Breast epithelium (tissue), 4 donors: ENCODE measurements at places on chromosomes 13 and 19. TPM values are rescaled to one million over a fixed set of nuclear protein-coding genes. Genes with fewer than 3 reads are reported as not detected.

DNA sequence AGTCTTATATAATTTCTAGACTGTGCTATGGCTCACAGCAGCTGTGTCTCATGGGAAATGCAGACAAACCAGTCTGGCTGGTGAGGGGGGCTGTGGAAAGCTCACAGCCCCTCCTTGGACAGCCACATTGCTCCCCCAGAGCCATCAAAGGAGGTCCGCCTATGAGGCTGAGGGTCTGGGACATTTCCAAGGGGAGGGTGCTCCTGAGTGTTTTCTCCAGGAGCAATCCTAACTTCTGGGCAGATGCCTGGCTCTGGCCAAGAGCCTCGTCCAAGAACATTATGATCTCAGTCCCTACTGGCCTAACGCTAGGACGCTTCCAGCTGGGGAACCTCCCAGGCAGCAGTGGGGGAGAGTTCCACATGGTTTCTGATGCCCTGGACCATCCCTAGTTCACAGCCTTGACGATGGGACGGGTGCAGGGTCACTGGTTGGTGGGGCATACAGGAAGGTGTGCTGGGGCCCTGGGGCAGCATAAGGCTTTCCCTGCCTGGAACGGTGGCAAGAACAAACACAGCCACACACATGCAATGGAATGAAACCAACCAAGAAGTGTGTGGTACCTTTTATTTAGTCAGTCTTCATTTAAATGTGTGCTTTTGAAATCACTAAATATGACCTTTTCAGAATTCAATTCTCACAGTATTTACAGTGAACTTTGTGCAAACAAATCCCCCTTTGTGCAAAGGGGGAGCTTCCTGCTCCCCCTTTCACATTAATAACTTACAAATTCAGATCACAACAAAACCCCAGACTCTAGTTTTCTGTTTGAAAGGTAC lies 60.6 kb downstream of the CDADC1 start:
- no peaks in the 10 kb centered on the region for H3K36me3 ChIP-seq
- H3K4me3 ChIP-seq = no peak overlapping the region
- H3K27me3 ChIP-seq = no peaks in the 10 kb centered on the region
- peaks cover 8% of the 10 kb centered on the region for H3K4me1 ChIP-seq
- DNase-seq = peak; percentile 93
- H3K27ac ChIP-seq = peak overlapping the region; percentile 86

Gene TMEM221
- total RNA-seq = 0.64 TPM

Gene ZNF85
- 9.2 TPM for total RNA-seq

Gene RFPL4AL1
- not detected for total RNA-seq

Gene COL5A3
- 4.8 TPM for total RNA-seq

Gene CEACAM4
- 0.66 TPM for total RNA-seq

Gene PRTN3
- not detected for total RNA-seq

- H3K4me1 ChIP-seq = peaks cover 23% of the 10 kb centered on the region
- peak overlapping the region; percentile 94 for H3K27ac ChIP-seq
- peak overlapping the region; percentile 92 for H3K4me3 ChIP-seq
- H3K36me3 ChIP-seq = no peaks in the 10 kb centered on the region
Measured at GRCh38 chr13:99501848-99502301, 603 bp downstream of the TM9SF2 start.

Gene C5AR2
- 2.9 TPM for total RNA-seq

Gene ERICH4
- not detected for total RNA-seq

Gene CNN1
- 106 TPM for total RNA-seq

- peak overlapping the region; percentile 77 for H3K27ac ChIP-seq
- no peaks in the 10 kb centered on the region for H3K36me3 ChIP-seq
- peak overlapping the region; percentile 53 for H3K4me3 ChIP-seq
- peak; percentile 60 for DNase-seq
- H3K27me3 ChIP-seq = no peaks in the 10 kb centered on the region
Measured at GRCh38 chr19:1360818-1361461, 22.8 kb upstream of the NDUFS7 start.

DNA sequence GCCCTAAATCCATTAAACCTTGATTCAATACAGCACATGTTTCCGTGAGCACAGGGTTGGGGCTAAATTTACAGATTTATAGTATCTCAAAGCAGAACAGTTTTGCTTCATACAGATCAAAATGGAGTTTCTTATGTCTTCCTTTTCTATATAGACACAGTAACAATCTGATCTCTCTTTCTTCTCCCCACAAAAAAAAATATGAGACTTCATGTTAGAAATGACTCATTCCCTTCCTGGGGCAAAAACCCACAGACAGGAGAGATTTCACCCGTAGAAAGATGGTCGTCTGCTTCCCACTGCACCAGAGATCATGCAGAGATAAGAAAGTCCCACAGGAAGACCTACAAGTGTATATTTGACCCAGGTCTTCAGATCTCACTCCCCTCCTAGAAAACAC lies 7.7 kb upstream of the ZNF611 start:
- no peaks in the 10 kb centered on the region for H3K4me1 ChIP-seq
- H3K4me3 ChIP-seq = no peak overlapping the region
- DNase-seq = no peak
- no peak overlapping the region for H3K27ac ChIP-seq

- H3K4me3 ChIP-seq = no peak overlapping the region
- no peaks in the 10 kb centered on the region for H3K27me3 ChIP-seq
- H3K27ac ChIP-seq = no peak overlapping the region
- no peak for DNase-seq
Measured at GRCh38 chr13:44840131-44840530, 149.1 kb downstream of the NUFIP1 start.

DNA sequence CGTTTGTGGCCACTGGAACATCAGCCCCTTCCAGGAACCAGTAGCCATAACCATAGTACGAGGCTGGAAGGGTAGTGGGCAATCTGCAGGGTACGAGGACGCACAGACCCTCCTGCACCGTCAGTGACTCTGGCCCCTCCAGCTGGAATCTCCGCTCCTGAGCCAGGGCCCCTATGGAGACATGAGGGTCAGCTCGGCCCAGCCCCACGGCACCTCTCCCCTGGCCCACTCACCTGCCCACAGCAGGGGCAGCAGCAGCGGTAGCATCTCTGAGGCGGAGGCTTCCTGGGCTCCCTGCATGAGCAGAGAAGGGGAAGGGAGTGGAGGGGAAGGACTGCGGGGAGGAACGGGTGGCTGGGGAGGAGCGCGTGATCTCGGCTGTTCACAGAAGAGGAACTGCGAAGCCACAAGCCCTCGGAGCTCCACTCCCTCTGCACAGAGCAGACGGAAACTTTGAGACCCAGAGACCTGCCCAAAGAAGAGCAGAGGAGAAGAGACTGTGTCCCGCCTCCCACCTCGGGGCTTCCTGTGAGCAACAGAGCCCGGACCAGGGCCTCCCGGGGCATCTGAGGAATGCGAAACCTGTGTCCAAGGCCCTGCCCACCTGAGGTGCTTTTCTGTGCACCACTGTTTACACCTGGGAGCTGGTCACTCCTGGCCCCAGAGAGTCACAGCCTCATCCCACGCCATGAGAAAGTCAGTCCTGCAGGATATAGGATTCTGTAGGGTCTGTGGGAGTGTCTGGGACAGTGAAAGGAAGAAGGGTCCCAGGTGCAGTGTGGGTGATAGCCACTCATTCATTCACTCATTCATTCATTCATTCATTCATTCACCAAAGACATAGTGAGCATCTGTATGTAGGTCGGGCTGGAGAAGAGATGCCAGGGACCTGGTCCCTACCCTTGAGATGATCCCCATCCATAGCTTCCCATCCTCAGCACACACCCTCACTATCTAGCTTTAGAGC lies at the start of gene SIGLEC6:
Gene SIGLEC6, minus strand, starts transcription at position 322 of the 967 bp plus-strand sequence. Its CDS starts 22 bp downstream, at position 300.
- H3K27me3 ChIP-seq = peaks cover 34% of the 10 kb centered on the region
- H3K4me1 ChIP-seq = no peaks in the 10 kb centered on the region
- H3K27ac ChIP-seq = no peak within 1 kb of the TSS

- peak overlapping the region; percentile 77 for H3K4me3 ChIP-seq
- H3K36me3 ChIP-seq = no peaks in the 10 kb centered on the region
- H3K27me3 ChIP-seq = no peaks in the 10 kb centered on the region
- DNase-seq = no peak
- no peaks in the 10 kb centered on the region for H3K4me1 ChIP-seq
Measured at GRCh38 chr13:110560601-110561343, 750 bp downstream of the RAB20 start.

- no peaks in the 10 kb centered on the region for H3K27me3 ChIP-seq
- H3K27ac ChIP-seq = peak overlapping the region; percentile 100
- H3K4me3 ChIP-seq = peak overlapping the region; percentile 96
- no peaks in the 10 kb centered on the region for H3K36me3 ChIP-seq
Measured at GRCh38 chr19:16078759-16079707, 2.7 kb downstream of the TPM4 start.

DNA sequence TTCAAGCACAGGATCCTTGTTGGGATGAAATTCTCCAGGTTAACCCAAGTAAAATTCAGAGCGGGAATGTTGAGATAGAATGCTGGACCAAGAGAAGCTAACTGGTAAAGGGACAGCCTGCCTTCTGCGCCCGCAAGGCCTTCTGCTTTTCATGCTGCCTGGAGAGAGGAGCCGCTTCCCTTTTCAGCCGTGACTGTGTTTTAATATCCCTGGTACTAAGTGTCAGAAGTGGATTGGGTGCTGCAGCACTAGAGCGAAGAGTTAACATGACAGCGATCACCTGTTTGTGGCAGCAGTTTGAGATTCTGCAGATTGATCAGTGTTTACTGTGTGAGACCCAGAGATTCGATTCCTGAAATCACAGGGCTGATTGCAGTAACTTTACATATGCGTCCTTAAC lies 197.4 kb upstream of the ZNF536 start:
- H3K27ac ChIP-seq = no peak overlapping the region

Gene FAAP24
- 1.8 TPM for total RNA-seq

- peak overlapping the region; percentile 90 for H3K4me3 ChIP-seq
- DNase-seq = no peak
- H3K27ac ChIP-seq = peak overlapping the region; percentile 89
- no peaks in the 10 kb centered on the region for H3K36me3 ChIP-seq
- H3K27me3 ChIP-seq = no peaks in the 10 kb centered on the region
- H3K4me1 ChIP-seq = peaks cover 18% of the 10 kb centered on the region
Measured at GRCh38 chr19:662207-662961, 630 bp downstream of the RNF126 start.

Gene MAG
- total RNA-seq = not detected

- H3K36me3 ChIP-seq = no peaks in the 10 kb centered on the region
- no peak overlapping the region for H3K27ac ChIP-seq
- no peak overlapping the region for H3K4me3 ChIP-seq
- no peaks in the 10 kb centered on the region for H3K4me1 ChIP-seq
- H3K27me3 ChIP-seq = no peaks in the 10 kb centered on the region
Measured at GRCh38 chr19:4115050-4115817, 8.7 kb downstream of the MAP2K2 start.

DNA sequence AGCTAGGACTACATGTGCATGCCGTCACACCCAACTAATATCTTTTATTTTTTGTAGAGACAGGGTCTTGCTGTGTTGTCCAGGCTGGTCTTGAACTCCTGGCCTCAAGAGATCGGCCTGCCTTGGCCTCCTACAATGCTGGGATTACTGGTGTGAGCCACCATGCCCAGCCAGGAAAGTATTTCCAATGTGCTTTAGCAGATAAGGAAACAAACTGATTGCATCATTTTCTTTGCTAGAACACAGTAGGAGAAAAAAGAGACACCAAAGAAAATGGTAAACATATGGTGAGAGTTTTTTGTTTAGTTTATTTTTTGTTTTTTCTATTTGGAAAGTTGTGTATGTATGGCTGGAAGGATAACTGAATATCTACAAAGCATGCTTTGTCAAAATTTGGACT lies 46.9 kb upstream of the AKAP11 start:
- no peak overlapping the region for H3K4me3 ChIP-seq
- H3K27ac ChIP-seq = no peak overlapping the region
- no peak for DNase-seq
- no peaks in the 10 kb centered on the region for H3K4me1 ChIP-seq
- no peaks in the 10 kb centered on the region for H3K27me3 ChIP-seq

Gene SRRM5
- total RNA-seq = 0.33 TPM

GRCh38 chr19:35119578-35120155 lies 4.0 kb downstream of the FXYD3 start:
- peak overlapping the region; percentile 90 for H3K27ac ChIP-seq
- H3K36me3 ChIP-seq = no peaks in the 10 kb centered on the region
- peaks cover 28% of the 10 kb centered on the region for H3K4me1 ChIP-seq
- no peaks in the 10 kb centered on the region for H3K27me3 ChIP-seq

Gene MEIOSIN
- not detected for total RNA-seq

DNA sequence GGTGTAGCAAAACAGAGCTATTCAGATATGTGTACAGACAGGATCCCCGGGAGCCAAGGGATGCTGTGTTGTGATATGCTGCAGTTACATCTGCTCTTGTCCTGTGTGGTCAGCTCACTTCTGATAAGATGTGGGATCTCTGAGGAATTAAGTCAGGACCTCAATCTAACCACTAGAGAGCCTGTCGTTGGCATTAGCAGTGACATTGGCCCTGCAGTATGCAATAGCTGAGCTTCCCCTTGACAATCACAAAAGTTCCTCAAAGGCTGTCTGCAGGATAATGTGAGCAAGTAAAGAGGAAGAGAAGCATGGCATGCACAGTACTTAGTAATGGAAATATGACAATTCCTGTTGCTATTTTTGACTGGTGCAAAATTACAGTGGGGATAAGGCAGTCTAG lies 203.4 kb upstream of the MIR17HG start:
- H3K27me3 ChIP-seq = no peaks in the 10 kb centered on the region
- H3K4me3 ChIP-seq = no peak overlapping the region
- H3K4me1 ChIP-seq = no peaks in the 10 kb centered on the region
- no peak overlapping the region for H3K27ac ChIP-seq
- DNase-seq = no peak

DNA sequence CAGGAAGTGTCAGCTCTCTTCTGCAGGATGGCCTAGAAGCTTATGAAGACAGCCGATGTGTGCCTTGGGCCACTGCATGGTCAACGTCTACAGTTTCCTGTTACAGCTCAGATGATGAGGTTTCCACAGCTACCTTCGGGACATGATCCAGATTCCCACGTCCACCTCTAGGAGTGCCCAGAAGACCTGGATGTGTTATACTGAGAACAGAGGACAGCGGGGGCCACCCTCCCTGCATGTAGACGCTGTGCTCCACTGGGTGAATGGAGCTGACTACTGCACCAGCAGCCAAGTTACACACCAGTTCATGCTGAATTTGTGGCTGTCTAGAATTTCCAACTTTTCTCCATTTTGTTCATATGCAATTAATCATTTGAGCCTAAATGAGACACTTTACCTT lies 78.5 kb upstream of the MTIF3 start:
- DNase-seq = no peak
- H3K27ac ChIP-seq = no peak overlapping the region
- H3K4me3 ChIP-seq = no peak overlapping the region
- peaks cover 9% of the 10 kb centered on the region for H3K27me3 ChIP-seq

Gene ASF1B
- total RNA-seq = 0.66 TPM

GRCh38 chr13:23789576-23790346 lies 99.4 kb downstream of the MIPEP start:
- no peaks in the 10 kb centered on the region for H3K36me3 ChIP-seq
- H3K27me3 ChIP-seq = no peaks in the 10 kb centered on the region
- H3K4me3 ChIP-seq = no peak overlapping the region
- no peak for DNase-seq

DNA sequence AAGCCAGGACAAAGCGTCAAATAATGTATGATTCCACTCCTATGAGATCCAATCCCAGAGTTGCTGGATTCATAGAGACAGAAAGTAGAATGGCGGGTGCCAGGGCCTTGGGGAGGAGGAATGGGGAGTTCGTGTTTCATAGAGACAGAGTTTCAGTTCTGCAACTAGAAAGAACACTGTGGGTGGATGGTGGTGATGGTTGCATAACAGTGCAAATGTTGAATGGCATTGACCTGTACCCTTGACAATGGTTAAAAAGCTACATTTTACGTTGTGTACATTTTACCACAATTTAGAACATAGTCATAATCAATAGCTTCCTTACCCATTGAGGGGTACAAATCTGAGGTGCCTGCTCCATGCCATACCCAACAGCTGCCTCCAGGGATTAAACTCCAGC lies 33.4 kb downstream of the MBD3L2B start:
- H3K36me3 ChIP-seq = no peaks in the 10 kb centered on the region
- DNase-seq = no peak
- H3K27me3 ChIP-seq = no peaks in the 10 kb centered on the region

Gene SOX1
- not detected for total RNA-seq
